ENCODE measurements at places on chromosomes 11 and 22. TPM values are rescaled to one million over a fixed set of nuclear protein-coding genes. Genes with fewer than 3 reads are reported as not detected.

C1QTNF5 gene
- 6.3 TPM for total RNA-seq

CARD16 gene
- total RNA-seq: 2.0 TPM

GAB2 gene
- total RNA-seq: 18.2 TPM

AAMDC gene
- 49.0 TPM for total RNA-seq

CAVIN3 gene
- total RNA-seq: 51.0 TPM

CCDC87 gene
- total RNA-seq: 0.34 TPM

PYGM gene
- 1.0 TPM for total RNA-seq

KCNJ11 gene
- total RNA-seq: not detected

MUC15 gene
- 0.16 TPM for total RNA-seq

TRIOBP gene
- 40.6 TPM for total RNA-seq

TREH gene
- not detected for total RNA-seq

ELF5 gene
- not detected for total RNA-seq

OR4C12 gene
- not detected for total RNA-seq

ESAM gene
- 22.0 TPM for total RNA-seq

MS4A3 gene
- total RNA-seq: not detected

GALNT18 gene
- total RNA-seq: 6.5 TPM

MEI1 gene
- 0.19 TPM for total RNA-seq

ZNF280B gene
- total RNA-seq: 4.0 TPM

PTPRCAP gene
- total RNA-seq: 2.3 TPM

SMIM35 gene
- not detected for total RNA-seq

MOGAT2 gene
- not detected for total RNA-seq

KBTBD3 gene
- 4.7 TPM for total RNA-seq

OR2AT4 gene
- not detected for total RNA-seq

OTOG gene
- not detected for total RNA-seq

MRPL21 gene
- 69.1 TPM for total RNA-seq

C22orf15 gene
- total RNA-seq: 0.38 TPM

PPP6R3 gene
- total RNA-seq: 97.8 TPM

ARHGAP42 gene
- total RNA-seq: 33.2 TPM

ACR gene
- total RNA-seq: not detected

SLC17A6 gene
- not detected for total RNA-seq
